ENCODE measurements at places on chromosomes 2 and 18.

DNA sequence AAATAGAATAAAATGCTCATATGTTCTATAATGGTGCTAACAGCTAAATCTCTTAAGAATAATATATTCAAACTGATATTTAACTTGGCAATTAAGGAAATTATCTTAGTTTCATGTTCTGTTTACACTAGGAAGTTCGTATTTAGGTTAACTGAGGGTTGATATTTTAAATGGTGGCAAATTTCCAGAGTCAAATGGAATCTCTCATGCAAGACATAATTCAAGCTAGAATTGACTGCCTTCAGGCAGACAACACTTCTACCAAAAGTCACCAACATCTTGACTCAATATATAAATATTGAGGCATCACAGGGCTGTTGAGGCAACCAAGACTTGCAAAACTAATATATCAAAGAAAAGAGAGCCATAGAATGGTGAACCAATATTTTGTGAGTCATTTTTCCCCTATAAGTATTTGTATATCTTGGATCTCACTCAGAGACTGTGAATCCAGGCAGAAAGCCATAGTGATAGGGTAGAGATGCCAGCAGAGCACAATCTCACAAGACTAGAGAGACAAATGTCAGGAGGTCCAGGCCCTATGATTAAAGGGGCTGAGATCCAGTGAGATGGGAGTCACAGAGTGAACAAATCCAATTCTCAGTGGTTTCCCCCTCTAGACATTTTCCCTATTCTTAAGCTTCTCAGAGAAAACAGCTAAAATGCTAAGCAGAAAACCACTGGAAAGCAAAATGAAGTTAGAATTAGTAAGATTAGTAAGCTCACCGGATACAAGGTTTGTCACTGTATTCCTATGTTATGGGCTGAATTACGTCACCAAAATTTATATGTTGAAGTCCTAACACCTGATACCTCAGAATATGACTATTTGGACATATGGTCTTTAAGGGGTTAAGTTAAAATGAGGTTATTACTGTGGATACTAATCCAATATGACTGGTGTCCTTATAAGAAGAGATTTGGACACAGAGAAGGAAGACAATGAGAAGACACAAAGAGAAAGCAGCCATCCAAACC lies 358.2 kb upstream of the UBE2E3 start:
- DNase-seq, result no peak

DNA sequence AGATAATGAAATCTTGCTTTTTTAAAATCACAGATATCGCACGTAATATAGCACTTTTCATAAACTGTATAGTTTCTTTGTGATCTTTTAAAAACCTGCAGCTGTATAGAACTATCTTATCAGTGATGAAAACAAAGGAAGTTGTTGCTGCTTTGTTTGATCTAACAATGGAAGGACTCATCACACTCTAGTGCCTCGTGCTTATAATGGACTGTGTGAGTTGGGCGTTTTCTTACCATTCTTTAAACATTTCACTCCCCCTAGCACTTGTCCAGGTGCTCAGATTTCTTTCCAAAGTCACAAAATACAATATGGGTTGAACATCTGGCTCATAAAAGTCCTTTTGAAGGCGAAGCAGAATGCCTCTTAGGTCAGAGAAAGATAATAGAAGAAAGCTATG lies 94.8 kb upstream of the SPATS2L start:
- no peak for DNase-seq

- no peak for DNase-seq
Measured at GRCh38 chr2:32680942-32681341, 53.1 kb downstream of the TTC27 start.

DNA sequence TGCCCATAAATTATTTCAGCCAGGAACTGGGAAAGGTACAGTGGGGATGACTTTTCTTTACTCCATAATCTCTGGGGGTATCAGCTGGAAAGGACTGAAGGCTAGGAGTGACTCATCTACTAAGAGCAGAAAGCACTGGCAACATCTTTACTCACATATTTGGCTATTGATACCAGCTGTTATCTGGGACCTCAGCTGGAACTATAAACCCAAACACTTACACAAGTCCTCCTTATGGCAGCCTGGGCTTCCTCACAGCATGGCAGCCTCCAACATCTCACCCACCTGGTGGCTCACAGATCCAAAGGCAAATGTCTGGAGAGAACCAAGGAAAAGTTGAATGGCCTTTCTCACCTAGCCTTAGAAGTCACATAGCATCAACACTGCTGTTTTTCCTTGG lies 379.0 kb upstream of the RND3 start:
- DNase-seq, result no peak

DNA sequence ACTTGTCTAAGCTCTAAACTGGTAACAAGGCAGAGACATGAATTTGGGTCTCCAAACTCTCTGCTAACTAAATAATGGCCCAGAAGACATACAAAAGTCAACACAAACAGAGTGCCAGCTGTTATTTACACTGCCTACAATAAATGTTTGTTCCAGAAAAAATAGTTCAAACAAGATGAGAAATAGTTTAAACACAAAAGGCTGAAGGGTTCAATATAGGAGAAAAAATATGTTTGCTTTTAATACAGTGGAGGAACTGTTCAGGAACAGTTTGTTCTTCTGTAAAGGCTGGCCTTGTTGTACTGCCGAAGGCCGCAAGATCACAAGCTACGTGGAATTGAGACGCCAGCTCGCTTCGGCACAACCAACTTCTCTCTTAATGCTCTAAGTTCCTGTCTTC lies 74.6 kb downstream of the AFF3 start:
- no peak for DNase-seq

DNA sequence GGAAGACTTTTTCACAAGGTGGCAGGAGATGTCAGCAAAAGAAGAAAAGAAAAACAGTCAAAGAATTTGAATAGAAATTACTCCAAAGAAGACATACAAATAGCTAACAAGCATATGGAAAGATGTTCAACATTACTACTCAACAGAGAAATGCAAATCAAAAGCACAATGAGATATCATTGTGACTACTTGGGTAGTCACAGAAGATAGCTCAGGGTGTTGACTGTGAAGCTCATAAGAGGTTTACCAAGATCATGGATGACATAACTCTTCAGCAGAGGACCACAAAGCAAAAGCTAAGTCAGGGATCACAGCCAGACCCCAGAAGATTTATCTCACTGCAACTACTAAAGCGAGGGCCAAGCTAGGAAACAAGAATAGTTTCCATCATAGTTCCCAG lies 53.0 kb upstream of the TANK start:
- no peak for DNase-seq

DNA sequence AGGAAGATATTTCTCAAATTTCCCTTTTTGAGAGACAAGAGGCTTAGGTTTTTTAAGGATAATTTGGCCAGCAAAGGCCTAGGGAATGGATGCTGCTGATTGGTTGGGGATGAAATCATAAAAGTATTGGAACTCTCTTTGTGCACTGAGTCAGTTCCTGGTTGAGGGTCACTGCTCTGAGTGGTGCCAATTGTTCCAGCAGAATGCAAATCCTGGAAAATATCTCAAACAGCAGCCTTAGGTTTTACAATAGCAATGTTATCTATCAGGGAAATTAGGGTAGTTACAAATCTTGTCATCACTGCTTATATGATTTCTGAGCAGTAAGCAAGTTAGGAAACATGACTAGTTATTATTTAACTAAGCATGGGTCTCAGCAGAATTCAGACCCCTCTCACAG lies 96.2 kb downstream of the RAD51AP2 start:
- DNase-seq, result no peak

DNA sequence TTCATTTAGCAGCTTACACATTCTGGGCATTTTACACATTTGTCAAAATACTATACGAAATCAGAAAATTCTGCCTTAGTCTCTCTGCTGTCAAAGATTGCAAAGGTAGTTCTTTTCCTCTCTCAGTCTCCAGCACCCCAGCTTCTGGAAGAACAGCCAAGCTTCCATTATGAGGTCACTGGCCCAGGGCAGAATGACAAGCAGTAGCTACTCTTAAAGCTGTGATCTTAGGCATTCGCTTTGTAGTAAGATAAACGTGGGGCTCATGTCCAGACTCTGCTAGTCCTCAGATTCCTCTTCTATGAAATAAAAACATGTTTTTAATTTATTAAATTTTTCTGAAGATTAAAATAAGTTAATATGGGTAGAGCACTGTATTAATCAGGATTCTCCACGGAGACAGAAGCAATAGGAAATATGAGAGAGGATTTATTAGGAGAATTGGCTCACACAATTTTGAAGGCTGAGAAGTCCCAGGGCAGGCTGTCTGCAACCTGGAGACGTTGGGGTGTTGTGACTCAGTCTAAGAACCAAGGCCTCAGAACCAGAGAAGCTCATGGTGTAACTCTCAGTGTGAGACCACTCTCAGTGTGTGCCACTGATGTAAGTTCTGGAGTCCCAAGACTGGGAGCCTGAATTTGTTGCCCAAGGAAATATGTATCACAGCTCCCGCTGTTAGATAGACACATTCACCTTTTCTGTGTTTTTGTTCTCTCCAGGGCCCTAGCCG lies 201.2 kb downstream of the CMPK2 start:
- no peak for DNase-seq

- no peak for DNase-seq
Measured at GRCh38 chr2:227410191-227410590, 22.4 kb upstream of the SCYGR1 start.

GRCh38 chr2:183564726-183565125 lies 440.5 kb downstream of the NUP35 start:
- DNase-seq, result no peak

GRCh38 chr2:213104903-213105202 lies 46.6 kb downstream of the IKZF2 start:
- no peak for DNase-seq

GRCh38 chr2:218999881-219000568 lies 6.8 kb upstream of the CRYBA2 start:
- no peak for DNase-seq
